ENCODE measurements at places on chromosomes 11 and 22.

GRCh38 chr11:70810133-70810532, 411.8 kb downstream of the CTTN start:
- no peak for DNase-seq

DNA sequence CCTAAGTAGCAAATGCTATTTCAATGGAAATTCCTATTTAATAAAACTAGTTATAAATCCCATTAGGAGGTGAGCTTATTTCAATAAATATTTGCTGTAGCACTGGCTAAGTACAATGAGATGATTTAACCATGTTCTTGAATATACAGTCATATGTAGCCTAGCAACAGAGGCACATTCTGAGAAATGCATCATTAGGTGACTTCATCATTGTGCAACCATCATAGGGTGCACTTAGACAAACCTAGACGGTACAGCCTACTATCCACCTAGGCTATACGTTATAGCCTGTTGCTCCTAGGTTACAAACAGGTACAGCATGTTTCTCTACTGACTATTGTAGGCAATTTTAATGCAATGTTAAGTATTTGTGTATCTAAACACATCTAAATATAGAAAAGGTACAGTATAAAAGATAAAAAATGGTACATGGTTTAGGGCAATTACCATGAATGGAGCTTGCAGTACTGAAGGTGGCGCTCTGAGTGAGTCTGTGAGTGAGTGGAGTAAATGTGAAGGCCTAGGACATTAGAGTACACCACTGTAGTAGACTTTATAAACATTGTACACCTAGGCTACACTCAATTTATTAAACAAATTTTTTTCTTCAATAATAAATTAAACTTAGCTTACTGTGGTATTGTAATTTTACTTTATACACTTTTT, 350.1 kb downstream of the CASP12 start:
- DNase-seq = no peak

DNA sequence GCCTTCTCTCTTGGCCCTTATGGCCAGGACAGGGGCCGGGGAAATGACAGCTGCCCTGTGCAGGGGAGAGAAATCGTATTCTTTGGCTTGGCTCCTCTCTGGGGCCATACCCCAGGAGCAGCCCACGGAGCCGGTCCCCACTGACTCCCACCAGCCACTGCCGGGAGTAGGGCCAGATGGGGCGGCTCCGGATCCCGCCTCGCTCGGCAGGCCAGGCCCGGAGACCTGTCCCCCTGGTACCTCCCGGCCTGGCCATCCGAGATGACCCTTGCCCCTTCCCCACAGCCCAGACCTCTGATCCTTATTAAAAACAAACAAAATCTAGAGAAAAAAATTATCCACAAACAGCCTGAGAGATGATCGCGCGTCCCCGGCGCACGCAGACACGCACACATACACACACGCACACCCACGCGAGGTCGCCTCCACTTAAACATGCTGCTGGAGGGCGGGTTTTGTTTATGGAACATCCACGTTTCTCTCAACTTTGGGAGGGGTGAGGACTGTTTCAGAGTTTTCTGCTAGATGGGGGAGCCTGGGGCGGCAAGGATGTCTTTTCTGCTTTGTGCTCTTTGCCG, 59.1 kb downstream of the IGLL1 start:
- no peak for DNase-seq

DNA sequence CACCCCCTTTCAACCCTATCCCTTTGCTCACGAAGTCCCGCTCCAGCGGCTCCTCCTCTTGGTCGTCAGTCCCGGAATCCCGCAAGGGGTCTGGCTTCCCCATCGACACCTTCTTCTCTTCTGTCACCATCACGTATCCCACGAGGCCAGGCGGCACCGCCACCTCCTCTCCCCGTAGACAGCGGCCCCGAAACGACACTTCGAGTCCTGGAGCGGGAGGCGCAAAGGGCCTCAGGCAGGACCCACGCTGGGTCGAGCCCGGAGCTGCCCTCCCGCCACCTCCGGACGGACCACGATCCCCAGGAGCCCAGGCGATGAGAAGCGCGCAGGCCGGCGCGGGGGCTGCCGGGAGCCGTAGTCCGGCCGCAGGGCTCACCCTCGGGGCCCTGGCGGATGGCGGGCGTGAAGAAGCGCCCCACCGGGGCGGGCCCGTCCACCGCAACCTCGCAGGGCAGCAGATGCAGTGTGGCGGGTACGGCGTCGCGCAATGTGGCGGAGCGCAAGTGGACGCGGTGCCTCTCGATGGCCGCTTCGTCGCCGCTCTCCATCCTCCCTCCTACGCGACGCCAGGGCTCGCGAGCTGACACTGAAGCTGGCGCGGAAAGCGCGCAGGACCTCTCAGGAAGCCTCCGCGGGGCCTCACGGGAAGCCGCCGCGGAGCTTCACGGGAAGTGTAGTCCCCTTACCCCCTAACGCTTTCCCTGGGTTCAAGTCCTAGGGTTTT, at the start of gene RNASEH2C:
Gene RNASEH2C, minus strand, starts transcription at position 588 of the 724 bp plus-strand sequence. Its CDS starts 40 bp downstream, at position 548.
- peak; percentile 92 for DNase-seq

- DNase-seq = no peak
These were observed 99.4 kb upstream of the AKIP1 start for GRCh38 chr11:8811571-8811970.

DNA sequence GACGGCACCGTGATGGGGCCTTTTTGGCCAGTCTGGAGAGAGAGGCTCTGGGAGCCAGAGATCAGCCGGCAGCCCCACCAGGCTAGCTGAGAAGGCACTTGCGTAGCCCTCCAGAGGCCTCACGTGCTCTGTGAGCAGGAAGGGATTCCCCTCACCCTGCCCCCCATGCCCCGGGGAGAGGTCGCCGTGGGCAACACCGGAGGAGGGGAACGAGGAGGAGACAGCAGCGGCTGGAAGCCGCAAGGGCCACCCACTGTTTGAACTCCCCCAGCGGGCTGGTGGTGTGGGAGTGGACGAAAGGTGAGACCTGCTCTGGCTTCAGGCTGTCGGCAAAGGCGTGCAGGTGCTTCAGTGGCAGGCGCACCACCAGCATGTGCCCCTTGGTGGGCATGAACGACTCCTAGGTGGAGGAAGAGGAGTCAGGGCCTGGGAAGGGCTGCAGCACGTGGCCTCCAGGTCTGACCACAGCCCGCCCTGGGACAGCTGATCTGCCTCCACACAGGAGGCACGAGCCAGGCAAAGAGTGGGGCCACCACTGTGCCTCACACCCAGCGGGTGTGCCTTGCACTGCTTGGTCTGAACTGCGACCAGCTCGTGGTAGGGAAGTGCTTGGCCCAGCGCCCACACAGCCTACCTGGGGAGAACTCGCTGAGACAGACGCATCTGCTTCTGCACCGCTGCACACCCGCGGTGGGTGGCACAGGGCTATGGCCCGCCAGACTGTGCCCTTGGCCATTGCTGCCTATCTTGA, 99.9 kb downstream of the MED15 start:
- no peak for DNase-seq

DNA sequence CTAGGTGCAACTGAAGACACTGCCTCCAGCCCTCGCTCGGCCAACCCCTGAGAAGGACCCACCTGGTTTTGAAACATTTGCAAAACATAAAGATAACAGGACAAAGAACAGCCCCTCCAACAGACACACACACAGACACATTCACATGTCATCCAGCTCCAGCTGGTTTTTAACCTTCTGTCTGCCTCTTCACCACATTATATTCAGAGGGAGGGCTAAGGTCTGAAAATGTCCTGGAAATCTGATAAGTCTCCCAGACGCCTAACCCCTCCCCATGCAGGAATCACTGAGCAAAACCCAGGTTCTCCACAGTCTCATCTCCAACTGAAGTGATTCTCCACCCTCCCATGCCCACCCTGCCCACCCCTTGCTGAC, 29.4 kb downstream of the PACSIN2 start:
- no peak for DNase-seq

DNA sequence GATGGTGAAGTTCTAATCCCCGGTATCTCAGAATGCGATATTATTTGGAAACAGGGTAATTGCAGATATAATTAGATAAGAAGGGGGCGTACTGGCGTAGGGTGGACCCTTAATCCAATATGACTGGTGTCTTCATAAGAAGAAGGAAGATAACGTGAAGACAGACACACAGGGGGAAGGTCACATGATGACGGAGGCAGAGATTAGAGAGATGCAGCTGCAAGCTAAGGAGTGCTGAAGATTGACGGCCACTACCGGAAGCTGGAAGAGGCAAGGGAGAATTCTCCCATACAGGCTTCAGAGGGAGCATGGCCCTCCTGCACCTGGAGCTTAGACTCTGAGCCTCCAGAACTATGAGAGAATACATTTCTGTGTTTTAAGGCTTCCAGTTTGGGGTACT, 54.8 kb downstream of the MIAT start:
- no peak for DNase-seq

DNA sequence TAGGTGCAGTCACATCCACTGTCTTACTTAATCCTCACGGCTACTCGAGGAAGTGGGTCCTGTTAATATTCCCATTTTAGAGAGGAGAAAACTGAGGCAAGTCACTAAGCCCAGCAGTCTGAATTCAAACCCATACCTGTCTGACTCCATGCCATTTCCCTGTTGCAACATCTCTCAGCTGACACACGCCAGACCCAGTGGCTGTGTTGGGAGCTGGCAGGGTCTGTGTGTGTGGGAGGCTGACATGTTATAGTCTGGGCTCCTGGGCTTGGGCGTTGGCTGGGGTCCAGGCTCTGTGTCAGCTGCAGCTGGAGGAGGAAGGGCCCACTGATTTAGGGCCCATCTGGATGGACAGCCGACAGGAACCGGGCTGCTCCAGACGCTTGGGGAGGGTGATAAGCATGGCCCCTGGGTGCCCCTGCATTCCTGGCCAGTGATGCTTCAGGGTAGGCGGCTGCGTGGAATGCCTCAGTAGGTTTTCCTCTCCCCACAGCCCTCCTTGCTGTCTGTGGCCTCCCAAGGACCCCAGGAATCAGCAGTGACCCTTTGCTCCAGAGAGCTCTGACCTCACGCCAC, 562.5 kb downstream of the MN1 start:
- DNase-seq = no peak

DNA sequence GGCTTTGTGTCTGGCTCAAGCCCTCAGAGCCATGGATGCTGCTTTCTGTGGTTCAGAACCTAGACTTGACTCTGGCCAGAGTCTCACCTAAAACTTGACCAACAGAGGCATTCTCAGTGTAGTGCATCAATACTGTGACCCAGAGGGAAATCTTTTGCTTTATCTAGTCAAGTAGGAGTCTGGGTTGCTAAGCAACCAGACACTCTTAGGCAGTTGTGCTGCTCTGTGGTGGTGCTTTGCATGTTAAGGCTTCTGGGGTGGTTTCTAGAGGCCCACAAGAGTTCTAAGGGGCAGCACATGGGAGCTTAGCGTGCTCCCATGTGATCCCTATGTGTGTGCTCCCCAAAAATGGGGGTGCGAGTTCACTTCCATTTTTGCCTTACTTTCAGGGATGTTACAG, 224.6 kb upstream of the PLET1 start:
- no peak for DNase-seq

DNA sequence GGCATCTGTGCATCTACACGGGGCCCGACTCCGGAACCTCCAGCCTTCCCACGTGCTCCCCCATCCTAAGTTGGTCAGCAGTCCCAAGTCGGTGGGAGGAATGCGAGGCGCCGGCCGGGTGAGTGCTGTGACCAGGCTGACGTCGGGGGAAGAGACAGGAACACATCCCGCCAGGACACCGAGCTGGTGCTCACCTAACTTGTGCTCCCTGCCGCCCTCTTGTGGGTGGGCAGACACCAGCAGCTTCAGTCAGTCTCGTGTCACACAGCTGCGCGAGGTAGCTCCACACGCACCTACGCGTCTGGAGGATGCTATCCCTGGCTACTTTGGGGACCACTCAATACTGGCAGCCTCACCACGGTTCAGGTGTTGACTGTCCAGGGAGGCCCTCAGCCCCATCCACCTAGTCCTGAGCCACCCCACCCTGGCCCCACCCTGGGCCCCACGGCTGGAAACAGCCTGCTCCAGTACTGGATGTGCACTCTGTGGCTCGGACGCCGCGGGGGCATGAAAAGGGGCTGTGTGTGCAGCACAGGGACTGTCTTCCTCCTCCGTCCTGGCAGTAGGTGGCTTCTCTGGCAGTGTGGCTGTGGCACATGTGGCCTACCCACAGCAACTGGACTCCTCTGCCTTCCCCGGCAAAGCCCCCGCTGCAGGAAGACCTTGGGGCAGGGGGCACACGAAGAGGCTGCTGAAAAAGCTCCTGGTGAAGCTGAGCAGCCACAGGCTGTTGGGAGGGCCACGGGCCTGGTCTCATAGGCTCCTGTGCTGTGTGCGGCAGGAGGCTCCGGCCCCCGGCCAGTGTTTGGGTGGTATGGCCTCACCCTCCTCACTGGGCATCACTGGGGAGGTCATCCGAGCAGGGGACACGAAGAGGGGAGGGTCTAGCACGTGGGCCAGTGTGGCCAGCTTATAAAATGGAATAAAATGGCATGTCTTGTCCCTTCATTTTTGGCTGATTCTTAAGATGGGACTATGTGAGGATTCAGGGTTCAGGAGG, 11.2 kb upstream of the BID start:
- DNase-seq = no peak

GRCh38 chr11:101129203-101129943, at the start of gene PGR:
PGR (minus strand) TSS chr11:101129813; CDS start chr11:101129070, 743 bp downstream.
- DNase-seq = no peak

DNA sequence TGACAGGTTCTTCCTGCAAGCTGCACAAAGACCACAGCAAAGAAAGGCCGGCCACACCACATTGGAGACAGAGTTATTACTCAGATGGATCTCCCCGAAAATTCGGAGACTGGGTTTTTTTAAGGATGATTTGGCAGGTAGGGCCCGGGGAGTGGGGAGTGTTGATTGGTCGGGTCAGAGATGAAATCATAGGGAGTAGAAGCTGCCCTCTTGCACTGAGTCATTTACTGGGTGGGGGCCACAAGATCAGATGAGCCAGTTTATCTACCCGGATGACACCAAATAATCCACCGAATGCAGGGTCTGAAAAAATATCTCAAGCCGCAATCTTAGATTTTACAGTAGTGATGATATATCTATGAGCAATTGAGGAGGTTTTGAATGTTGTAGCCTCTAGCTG, 401.8 kb upstream of the FAT3 start:
- no peak for DNase-seq

- DNase-seq = no peak
These were observed 25.5 kb downstream of the CTNND1 start for GRCh38 chr11:57787006-57787604.

DNA sequence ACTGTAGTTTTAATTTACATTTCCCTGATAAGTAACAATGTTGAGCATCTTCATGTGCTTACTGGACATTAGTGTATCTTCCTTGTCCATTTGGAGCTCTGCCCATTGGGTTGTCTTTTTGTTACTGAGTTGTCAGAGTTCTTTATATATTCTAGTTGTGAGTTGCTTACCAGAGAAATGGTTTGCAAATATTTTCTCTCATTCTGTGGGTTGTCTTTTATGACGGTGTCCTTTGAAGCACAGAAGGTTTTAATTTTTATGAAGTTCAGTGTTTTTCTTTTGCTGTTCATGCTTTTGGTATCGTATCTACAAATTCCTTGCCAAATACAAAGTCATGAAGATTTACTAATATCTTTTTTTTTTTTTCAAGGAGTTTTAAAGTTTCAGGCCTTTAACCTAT, 42.4 kb downstream of the ZBTB44 start:
- DNase-seq = no peak

- DNase-seq = no peak
These were observed 886.9 kb upstream of the CCDC90B start for GRCh38 chr11:84173078-84173477.
